Activated CD4-positive, alpha-beta T cell treated with anti-CD3 and anti-CD28 coated beads, Interleukin-2, amount 10 ng/mL, durations not matched to agents 24 days and 14 days (primary cell): ENCODE measurements at places on chromosomes 2 and 18. TPM values are rescaled to one million over a fixed set of nuclear protein-coding genes. Genes with fewer than 3 reads are reported as not detected.
A peak's percentile ranks its signal among the peaks of the same experiment; 100 is the strongest.

WDR43 gene
- total RNA-seq = 181 and 190 TPM in 2 replicates

DRC1 gene
- total RNA-seq = not detected in 2 replicates

FOXI3 gene
- not detected in 2 replicates for total RNA-seq

STPG4 gene
- 0.16 and 0.38 TPM in 2 replicates for total RNA-seq

DNA sequence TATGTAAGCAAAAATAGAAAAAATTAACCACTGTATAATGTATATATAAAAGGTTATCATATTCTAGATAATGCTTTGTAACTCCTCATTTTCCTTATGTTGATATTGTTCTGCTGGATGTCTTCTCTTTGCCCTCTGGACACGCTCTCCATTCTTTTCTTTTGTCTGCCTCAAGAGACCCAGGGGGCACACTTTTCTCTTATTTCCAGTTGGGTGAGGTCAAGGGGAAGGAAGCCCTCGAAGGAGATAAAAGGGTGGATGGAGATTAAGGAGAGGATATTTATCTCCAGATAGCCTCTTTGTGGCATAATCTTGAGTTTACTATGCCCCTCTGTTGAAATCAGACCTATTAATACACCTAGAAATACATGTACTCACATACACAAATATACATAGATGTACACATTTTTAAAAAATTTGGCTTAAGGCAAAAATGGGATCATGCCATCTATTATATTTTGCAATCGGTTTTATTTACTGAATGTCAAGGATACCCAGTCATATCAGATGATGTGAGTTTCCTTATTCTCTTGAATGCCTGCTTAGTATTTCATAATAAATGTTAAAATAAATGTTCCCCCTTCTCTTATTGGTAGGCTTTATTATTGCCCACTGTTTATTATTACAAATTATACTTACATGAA is 65.3 kb downstream of the LCLAT1 start:
- DNase-seq = peak; percentile 21

- DNase-seq = peak; percentile 10
These were observed 66.2 kb upstream of the PROKR1 start for GRCh38 chr2:68577183-68577582.

DNA sequence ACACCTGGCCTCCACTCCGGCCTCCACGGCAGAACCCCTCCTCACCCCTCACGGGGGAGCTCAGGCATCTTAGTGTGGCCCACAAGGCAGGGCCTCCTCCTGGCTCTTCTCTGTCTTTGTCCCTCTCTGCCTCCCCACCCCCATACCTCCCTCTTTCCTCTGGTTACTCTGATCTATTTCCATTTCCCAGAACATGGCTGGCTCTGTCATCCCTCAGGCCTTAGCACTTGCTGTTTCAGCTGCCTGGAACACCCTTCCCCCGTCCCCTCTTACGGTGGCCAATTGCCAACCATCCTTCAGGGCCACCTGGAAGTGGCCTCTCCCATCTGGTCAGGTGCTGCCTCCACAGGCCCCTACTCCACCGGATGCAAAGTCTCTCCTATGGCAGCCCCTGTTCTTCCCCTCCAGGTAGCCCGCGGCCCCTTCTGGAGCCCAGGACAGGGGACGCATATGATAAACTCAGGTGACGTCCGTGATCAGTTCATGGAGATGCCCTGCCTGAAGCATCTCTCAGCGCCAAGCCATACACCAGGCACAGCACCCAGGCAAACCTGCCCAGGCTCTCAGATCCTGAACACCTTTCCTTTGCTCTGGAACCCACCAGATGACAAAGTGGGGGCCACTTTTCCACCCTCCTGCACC is 3.6 kb upstream of the ECEL1 start:
- DNase-seq = no peak

DNA sequence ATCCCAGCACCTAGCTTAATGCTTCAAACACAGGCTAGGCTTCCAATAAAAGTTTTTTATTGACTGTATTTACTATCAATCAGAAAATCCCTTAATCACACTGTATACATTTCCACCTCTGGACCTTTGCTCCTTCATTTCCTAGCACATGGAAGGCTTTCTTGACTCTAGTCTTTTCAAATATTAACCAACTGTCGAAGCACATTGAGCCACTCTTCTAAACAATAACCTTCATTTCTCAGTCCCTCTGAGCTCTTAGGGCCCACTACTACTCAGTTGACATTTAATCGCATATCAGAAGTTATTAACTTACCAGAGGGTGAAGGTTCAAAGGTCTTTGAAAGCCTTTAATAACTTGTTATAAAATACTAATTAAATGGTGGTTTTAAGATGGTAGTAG is 37.4 kb downstream of the CERKL start:
- no peak for DNase-seq

GRCh38 chr2:237872178-237872887 is 12.9 kb downstream of the RAMP1 start:
- no peak for DNase-seq

- no peak for DNase-seq
These were observed 219.4 kb downstream of the TMEM163 start for GRCh38 chr2:134499307-134499926.

DNA sequence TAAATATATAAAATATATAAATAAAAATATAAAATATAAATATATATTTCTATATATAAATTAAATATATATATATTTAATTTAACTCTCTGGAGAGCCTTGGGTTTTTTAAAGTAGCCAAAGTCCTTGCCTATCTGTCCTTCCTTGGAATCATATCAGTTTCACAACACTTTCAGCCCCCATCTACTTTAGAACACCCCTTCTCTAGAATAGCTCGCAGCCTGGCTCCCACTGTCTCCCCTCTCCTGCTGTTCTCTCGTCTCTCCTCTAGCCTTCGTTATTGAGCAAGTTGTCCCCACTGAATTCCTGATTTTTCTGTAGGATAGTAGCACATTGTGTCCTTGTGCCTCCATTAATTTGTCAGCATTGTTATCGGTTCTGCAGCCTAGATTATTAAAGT is 677.0 kb downstream of the RNF144A start:
- peak; percentile 57 for DNase-seq

DNA sequence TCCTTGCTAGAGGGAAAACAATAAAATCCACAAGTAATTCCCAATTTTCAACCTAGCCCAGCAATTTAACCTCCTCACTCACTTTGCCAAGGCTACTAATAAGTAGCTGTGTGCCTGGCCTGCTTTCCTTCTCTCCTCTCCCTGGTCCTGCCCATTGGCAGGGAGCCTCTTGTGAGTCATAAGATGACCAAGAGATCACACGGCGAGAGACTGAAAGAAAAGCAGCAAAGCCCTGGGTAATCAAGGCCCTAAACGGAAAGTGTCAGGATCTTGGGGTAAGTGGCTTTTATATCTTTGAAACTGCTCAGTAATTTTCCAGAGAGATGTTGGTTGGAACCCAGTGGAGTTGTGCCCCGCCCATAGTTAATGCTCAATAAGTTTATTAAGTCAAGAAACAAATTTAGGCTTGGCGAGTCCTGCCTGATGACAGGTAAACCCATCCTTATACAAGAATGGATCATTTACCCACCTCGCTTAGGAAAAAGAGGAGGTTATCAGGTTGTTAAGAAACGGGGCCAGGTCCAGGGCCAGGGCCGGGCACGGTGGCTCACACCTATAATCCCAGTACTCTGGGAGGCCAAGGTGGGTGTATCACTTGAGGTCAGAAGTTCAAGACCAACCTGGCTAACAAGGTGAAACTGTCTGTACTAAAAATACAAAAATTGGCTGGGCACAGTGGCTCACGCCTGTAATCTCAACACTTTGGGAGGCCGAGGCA is 10.0 kb upstream of the ADAM17 start:
- DNase-seq = no peak
